NCI-H1436 treated with DMSO at 0.1 percent for 48 hours (cell line): ENCODE measurements at places on chromosomes 3 and 15.

DNA sequence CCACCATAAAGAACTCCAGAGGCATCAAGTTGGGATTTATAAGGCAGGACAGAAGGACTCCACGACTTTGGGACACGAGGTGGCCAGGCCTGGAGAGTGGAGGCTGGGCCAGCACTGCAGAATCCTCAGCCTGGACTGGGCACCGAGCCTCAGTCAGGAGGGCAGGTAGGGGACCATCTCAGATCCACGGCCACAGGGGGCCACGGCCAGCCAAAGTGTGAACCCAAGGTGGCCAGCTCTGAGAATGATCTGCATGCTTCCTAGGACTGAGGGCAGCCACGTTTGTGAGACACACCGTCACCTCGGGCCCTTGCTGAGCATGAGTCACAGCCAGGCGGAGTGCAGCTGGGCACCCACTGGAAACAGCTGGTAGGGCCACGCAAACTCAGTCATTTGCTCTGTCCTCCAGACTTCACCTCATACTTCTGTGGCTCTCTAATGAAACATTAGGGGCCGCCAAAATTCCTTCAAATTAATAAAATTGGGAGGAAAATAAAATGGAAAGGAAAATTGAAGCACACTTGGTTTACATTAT, 65.8 kb downstream of the CTNNB1 start:
- no peak for DNase-seq

- no peak for DNase-seq
These were observed 32.5 kb upstream of the ZNF445 start for GRCh38 chr3:44510000-44510368.

GRCh38 chr15:53586799-53587198, 172.7 kb downstream of the WDR72 start:
- no peak for DNase-seq

GRCh38 chr3:40379674-40380306, 7.2 kb upstream of the ENTPD3 start:
- no peak for DNase-seq

GRCh38 chr3:188231456-188231855, 77.5 kb downstream of the LPP start:
- no peak for DNase-seq

DNA sequence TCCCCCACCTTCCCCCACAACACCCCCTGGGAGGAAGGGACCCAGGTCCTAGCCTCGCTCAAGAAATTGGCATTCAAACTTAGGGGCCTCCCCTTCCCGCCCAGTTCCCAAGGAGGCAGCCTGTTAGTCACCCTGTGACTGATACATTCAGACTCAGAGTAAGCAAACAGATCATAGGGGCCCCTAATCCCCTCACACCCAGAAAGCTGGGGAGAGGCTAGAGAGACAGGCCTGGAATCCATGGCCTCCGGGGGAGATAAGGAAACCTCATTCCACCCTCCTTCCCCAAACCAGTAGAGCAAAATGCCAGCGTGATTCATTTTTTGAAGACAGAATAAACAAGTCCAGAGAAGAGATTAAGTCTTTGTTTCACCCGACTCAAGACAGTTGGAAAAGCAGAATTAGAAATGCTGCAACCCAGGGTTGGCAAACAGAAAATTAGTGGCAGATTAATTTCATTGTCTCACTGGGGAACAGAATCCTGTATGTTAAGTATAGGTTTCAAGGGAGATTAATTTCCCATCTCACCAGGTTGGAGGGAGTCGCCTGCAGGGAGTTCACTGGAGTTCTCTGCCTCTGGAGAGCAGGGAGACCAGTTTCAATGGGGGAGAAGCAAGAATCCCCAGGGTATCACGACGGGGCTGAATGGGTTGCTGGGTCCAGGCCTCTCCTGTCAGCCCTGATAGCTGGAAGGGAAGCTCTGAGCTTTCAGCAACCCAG, 268.3 kb downstream of the UACA start:
- DNase-seq, result no peak
